Thoracic aorta (tissue), 2 donors: ENCODE measurements at places on chromosomes 12 and 14. TPM values are rescaled to one million over a fixed set of nuclear protein-coding genes. Genes with fewer than 3 reads are reported as not detected.
A peak's percentile ranks its signal among the peaks of the same experiment; 100 is the strongest.

Gene A2M
- 1,073 TPM for total RNA-seq

Gene CAPZA3
- not detected for total RNA-seq

Gene LRRC9
- not detected for total RNA-seq

Gene STRN3
- total RNA-seq, result 41.2 TPM

Gene RASSF9
- 2.4 TPM for total RNA-seq

Gene MANSC1
- total RNA-seq, result 38.1 TPM

GRCh38 chr12:111215881-111216280 lies 153.0 kb downstream of the PHETA1 start:
- H3K27ac ChIP-seq, result no peak overlapping the region
- no peak for DNase-seq
- no peaks in the 10 kb centered on the region for H3K27me3 ChIP-seq
- H3K4me3 ChIP-seq, result no peak overlapping the region
- no peaks in the 10 kb centered on the region for H3K36me3 ChIP-seq

- H3K4me1 ChIP-seq, result no peaks in the 10 kb centered on the region
- no peaks in the 10 kb centered on the region for H3K27me3 ChIP-seq
- no peak overlapping the region for H3K4me3 ChIP-seq
- H3K36me3 ChIP-seq, result no peaks in the 10 kb centered on the region
- DNase-seq, result no peak
Observed at GRCh38 chr12:89439941-89440340, 84.7 kb downstream of the GALNT4 start.

- H3K27ac ChIP-seq, result no peak overlapping the region
- H3K4me3 ChIP-seq, result no peak overlapping the region
- no peaks in the 10 kb centered on the region for H3K27me3 ChIP-seq
- DNase-seq, result no peak
- no peaks in the 10 kb centered on the region for H3K36me3 ChIP-seq
- no peaks in the 10 kb centered on the region for H3K4me1 ChIP-seq
Observed at GRCh38 chr14:85953265-85953664, 423.3 kb downstream of the FLRT2 start.

- H3K4me3 ChIP-seq, result no peak overlapping the region
- no peaks in the 10 kb centered on the region for H3K4me1 ChIP-seq
- H3K36me3 ChIP-seq, result no peaks in the 10 kb centered on the region
- no peaks in the 10 kb centered on the region for H3K27me3 ChIP-seq
Observed at GRCh38 chr14:106530423-106531107, 1004.2 kb downstream of the TMEM121 start.

DNA sequence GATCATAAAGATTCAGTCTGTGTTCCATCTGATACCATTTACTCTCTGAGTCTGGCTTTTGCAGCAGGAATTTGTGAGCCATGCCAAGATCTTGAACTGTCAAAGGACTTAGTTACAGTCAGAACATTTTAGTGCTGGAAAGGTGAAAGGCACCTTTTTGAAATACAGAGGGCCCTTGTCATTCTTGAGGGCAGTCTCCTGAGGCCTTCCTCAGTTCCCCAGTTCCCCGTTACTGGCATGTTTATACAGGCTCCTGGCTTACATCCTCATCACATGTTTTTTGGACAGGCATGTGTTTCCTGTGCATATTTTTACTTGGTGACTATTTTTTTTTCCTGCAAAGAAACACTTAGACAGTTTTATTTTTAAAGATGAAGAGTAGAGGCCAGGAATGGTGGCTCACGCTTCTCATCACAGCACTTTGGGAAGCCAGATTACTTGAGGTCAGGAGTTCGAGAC lies 21.0 kb downstream of the CFAP54 start:
- no peak overlapping the region for H3K4me3 ChIP-seq
- DNase-seq, result no peak
- peak overlapping the region; percentile 65 for H3K27ac ChIP-seq
- H3K27me3 ChIP-seq, result no peaks in the 10 kb centered on the region
- H3K4me1 ChIP-seq, result peaks cover 6% of the 10 kb centered on the region

GRCh38 chr12:54956818-54957641 lies 27.5 kb downstream of the TESPA1 start:
- no peaks in the 10 kb centered on the region for H3K27me3 ChIP-seq
- H3K4me1 ChIP-seq, result no peaks in the 10 kb centered on the region
- no peak overlapping the region for H3K4me3 ChIP-seq
- H3K27ac ChIP-seq, result no peak overlapping the region
- no peaks in the 10 kb centered on the region for H3K36me3 ChIP-seq

DNA sequence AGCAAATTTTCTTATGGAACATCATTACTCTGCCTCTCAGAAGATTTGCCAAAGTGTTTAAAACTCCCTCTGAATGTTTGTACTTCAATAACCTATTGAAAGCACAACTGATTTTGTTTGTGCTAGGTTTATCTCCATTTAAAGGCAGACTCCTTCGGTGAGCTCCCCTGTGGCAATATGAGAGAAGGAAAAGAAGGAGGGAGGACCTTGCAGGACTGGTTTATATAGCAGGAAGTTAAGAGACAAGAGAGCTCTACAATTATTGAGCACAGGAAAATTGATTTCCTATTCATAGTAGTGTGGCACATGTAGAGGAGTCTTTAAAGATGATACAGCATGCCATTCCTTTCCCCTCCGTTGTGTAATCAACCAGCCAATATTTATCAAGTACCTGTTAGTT lies 75.5 kb downstream of the PDE3A start:
- no peak overlapping the region for H3K4me3 ChIP-seq
- no peaks in the 10 kb centered on the region for H3K27me3 ChIP-seq
- H3K4me1 ChIP-seq, result peaks cover 26% of the 10 kb centered on the region
- no peaks in the 10 kb centered on the region for H3K36me3 ChIP-seq

DNA sequence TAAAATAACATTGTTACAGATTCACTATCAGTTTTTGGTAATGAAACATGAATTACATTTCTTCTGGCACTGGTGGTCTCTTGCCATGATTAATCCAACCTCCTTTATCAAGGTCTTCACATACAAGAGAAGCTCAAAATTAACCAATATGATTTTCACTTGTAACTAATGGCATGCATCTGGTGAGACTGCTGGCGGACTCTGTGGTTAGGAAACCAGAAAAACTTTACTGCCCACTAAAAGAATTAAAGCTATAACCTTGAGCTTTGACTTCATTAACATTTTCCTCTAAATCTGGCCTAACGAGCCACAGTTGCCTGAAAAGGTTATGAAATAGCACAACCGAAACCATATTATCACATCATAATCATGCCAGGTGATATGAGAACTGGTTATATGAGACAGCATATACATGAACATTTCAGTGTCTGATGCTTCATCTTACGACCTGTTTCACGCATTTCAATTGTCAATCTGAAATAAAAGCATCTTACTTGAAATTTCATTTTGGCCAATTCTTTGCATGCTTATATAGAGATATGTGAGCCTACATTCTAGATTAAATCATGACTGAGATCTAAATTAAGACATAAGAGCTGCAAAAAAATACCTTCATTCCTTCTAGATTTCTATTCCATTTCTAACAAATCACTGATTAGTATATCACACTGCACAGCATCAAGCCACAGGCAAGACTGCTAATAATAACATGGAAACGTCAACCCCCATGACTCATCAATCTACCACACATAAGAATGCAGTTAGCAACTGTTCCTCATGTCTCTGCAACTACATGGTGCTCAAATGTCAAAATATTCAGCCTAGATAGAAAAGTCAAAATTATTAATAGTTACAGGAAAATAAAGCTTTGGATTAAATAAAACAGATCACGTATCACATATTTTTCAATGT lies 89.3 kb downstream of the OSBPL8 start:
- H3K4me1 ChIP-seq, result peaks cover 9% of the 10 kb centered on the region
- DNase-seq, result peak; percentile 17
- peak overlapping the region; percentile 2 for H3K27ac ChIP-seq
- no peak overlapping the region for H3K4me3 ChIP-seq
- H3K27me3 ChIP-seq, result no peaks in the 10 kb centered on the region

DNA sequence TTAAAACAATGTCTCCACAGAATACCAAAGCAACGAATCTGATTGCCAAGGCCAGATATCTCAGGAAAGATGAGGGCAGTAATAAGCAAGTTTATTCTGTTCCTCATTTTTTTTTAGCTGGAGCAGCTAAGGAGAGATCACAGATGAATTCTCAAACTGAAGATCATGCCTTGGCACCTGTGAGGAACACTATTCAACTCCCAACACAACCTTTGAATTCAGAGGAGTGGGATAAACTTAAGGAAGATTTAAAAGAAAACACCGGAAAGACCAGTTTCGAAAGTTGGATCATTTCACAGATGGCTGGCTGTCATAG lies 994 bp downstream of the PRORP start:
- H3K4me3 ChIP-seq, result peak overlapping the region; percentile 89
- no peaks in the 10 kb centered on the region for H3K36me3 ChIP-seq
- peak overlapping the region; percentile 96 for H3K27ac ChIP-seq
- no peak for DNase-seq

GRCh38 chr12:12613344-12613743 lies 1.7 kb downstream of the CREBL2 start:
- peak overlapping the region; percentile 81 for H3K4me3 ChIP-seq
- no peaks in the 10 kb centered on the region for H3K27me3 ChIP-seq
- H3K27ac ChIP-seq, result no peak overlapping the region
- H3K4me1 ChIP-seq, result peaks cover 27% of the 10 kb centered on the region
- peaks cover 4% of the 10 kb centered on the region for H3K36me3 ChIP-seq
- no peak for DNase-seq

- peaks cover 4% of the 10 kb centered on the region for H3K36me3 ChIP-seq
- no peak for DNase-seq
- H3K27me3 ChIP-seq, result no peaks in the 10 kb centered on the region
Observed at GRCh38 chr14:104865081-104865630, at the start of gene CEP170B. TSS of gene CEP170B (plus strand) at chr14:104865268. CDS start at chr14:104868451, 3,183 bp downstream.

DNA sequence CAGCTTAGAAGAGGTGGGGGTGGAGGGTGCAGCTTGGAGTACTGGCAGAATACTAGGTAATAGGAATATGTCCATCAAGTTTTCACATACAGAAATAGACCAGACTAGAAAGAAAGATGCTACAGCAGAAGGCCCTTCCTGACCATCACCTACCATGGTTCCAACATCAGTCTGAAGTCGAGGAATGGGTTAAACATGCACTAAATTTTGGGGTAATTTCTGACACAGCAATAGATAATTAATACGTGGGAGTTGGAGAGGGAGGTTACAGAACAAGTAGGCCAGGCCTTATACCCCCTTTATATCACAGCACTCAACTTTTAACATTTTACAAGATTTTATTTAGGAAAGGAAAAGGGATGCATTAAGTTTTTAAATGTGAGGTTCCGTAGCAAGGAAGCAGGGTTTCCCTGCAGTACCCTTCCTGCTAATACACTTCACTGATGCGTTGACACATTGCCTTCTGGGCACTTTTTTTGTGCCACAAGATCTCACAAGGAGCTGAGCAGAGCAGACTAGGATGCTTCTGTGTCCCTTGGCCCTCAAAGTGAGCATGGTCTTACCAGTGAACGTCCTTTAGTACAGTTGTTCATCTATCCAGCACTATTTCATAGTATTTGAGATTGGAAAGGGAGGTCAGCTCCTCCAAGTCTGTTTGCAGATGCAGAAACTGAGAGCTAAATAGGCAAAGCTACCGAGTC lies 50.8 kb downstream of the EID3 start:
- H3K4me1 ChIP-seq, result peaks cover 1% of the 10 kb centered on the region
- H3K27me3 ChIP-seq, result no peaks in the 10 kb centered on the region
- no peak overlapping the region for H3K4me3 ChIP-seq
- no peak overlapping the region for H3K27ac ChIP-seq
- H3K36me3 ChIP-seq, result peaks cover 20% of the 10 kb centered on the region
- no peak for DNase-seq

GRCh38 chr12:1204581-1205121 lies 213.6 kb downstream of the ERC1 start:
- no peaks in the 10 kb centered on the region for H3K36me3 ChIP-seq
- no peaks in the 10 kb centered on the region for H3K27me3 ChIP-seq
- H3K4me3 ChIP-seq, result peak overlapping the region; percentile 72
